Cortex of kidney (tissue), 1 donor: ENCODE measurements at places on chromosomes 12 and 14.

- no peak for DNase-seq
Observed at GRCh38 chr12:7994731-7995205, 37.7 kb upstream of the FOXJ2 start.

GRCh38 chr14:66311990-66312389, 174.2 kb upstream of the CCDC196 start:
- no peak for DNase-seq

DNA sequence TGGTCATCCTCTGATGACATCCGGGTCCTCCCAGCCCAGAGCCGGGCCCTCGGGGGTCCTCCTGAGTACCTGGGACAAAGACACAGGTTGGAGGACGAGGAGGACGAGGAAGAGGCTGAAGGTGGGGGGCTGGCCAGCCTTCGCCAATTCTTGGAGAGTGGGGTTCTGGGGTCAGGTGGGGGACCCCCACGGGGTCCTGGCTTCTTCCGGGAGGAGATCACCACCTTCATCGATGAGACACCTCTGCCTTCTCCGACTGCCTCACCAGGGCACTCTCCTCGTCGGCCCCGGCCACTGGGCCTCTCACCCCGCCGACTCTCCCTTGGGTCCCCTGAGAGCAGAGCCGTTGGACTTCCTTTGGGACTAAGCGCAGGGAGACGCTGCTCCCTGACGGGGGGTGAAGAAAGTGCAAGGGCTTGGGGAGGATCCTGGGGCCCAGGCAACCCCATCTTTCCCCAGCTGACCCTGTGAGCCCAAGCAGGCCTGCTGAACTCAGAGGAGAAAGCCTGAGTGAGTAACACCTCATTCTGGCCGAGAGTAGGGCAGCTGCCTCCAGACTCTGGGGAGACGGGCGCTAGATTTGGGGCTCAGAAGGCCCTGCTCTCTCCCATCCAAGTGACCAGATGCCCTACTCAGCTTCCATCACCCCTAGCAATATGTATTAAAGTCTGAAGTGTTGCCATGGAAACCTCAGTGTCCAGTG, 1.3 kb upstream of the P3H3 start:
- no peak for DNase-seq

GRCh38 chr12:88750867-88751543, 170.7 kb upstream of the KITLG start:
- DNase-seq = no peak

DNA sequence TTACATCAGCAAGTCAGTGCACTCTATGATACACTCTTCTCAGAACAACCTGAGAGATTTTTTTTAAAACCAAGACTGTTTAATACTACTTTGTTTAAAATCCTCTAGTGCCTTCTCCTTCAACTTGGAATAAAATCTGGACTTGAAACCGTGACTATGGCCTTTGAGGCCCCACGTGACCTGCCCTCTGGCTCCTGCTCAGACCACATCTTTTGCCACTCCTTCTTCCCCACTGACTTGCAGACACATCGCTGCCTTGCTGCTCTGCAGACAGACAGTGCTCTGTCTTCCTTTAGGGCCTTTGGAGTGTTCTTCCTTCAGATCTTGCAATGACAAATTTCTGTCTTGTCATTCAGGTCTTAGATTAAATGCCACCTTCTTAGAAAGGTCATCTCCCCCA, 48.5 kb downstream of the TTC8 start:
- no peak for DNase-seq

- no peak for DNase-seq
Observed at GRCh38 chr14:105015242-105015641, 5.6 kb downstream of the CDCA4 start.

DNA sequence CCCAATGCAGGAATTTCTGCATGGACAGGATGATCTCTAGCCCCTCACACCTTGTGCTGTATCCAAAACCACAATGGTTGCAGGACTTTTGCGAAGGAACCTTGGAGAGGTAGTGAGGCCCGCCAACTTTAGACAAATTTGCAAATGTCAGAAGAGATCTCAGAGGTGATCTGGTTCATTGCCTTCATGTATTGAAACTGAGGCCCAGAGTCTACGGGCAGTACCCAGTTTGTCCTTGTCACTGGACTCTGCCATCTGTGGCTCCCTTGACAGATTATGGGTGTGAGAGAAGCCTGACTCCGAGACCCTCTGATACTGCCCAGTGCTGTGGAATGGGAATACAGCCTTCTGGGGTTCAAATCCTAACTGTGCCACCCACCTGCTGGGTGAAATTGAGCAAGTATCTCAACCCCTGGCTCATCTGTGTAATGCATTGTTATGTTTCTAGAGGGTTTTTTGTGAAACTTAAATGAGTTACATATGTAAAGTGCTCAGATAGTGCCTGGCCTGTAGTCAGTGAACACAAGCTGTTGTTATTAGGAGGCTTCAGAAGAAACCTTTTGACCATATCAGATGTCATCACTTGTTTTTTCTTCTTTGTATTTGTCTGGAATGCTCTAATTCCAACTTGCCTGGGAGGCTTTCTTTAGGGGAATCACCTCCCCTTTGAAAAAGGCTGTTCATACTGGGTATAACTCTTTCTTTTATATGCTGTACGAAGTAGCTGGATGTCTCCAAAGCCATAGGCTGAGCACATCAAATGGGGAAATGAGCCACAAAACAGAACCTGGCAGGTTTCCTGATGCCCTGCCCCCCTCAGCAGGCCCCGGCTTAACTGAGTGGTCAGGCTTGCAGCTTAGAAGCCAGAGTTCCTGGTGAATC, 71.4 kb upstream of the SRSF5 start:
- no peak for DNase-seq

GRCh38 chr14:61215222-61216020, 65.7 kb downstream of the TMEM30B start:
- no peak for DNase-seq

DNA sequence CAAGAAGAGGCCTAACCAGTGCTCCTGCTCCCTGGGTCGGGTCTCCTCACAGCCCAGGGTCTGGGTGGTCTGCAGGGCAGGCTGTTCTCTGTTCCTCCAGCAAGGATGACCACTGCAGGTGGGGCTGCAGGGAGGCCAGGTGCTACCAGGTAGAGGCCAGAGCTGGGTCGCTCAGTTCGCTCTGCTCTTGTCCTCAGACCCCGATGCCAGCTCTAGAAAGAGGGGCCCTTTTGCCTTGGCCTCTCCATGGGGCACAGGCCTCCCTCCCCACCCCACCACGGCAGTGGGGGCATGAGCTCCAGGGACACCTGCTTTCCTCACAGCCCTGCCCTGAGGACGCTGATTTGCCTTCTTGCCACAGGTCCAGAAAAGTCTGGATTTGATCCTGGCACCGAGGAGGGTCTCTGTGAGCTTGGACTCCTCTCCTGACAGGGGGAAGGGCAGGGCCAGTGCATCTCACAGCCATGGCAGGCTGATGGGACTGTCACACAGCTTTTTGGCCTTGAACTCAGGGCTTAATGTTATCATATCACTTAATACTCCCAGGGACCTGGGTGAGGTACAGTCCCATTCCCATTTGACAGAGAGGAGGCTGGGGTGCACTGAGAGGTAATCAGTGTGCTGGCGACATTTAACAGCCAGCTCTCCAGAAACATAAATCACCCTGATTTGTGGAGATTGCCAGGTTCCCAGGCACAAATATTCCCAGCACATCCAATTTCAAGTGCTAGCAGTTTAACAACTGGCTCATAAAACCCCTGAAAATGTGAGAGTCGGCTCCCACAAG, 273.0 kb upstream of the SFSWAP start:
- no peak for DNase-seq

DNA sequence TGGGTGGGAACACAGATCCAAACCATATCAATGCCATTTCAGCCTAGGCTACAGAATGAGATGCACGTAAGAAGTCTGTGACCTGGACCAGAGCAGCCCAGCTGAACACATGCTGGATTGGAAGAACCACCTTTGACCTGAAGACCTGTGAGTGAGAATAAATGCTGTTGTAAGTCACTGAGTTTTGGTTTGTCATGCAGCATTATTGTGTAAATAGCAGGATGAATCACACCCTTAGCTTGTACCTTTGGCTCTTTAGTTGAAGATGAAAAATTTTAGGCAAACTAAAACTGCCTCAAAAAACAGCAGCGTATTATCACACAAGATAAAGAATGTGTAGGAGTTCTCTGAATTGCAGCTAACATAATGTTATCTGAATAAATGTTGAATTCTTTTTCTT, 199.4 kb upstream of the LRIG3 start:
- no peak for DNase-seq
